Effector memory CD4-positive, alpha-beta T cell (primary cell): ENCODE measurements at places on chromosomes 6 and 20.

- DNase-seq = no peak
These were observed 275.1 kb upstream of the CDH4 start for GRCh38 chr20:60976913-60977312.

- DNase-seq = no peak
These were observed 65.5 kb downstream of the GMDS start for GRCh38 chr6:2179950-2180349.

GRCh38 chr6:40671001-40671693 lies 84.0 kb upstream of the LRFN2 start:
- DNase-seq = no peak

GRCh38 chr20:1618479-1618878 lies 1.3 kb downstream of the SIRPB1 start:
- no peak for DNase-seq

GRCh38 chr20:36310215-36310981 lies 4.3 kb downstream of the DLGAP4 start:
- DNase-seq = no peak

GRCh38 chr20:44552950-44553908 lies 29.1 kb upstream of the PKIG start:
- DNase-seq = no peak

DNA sequence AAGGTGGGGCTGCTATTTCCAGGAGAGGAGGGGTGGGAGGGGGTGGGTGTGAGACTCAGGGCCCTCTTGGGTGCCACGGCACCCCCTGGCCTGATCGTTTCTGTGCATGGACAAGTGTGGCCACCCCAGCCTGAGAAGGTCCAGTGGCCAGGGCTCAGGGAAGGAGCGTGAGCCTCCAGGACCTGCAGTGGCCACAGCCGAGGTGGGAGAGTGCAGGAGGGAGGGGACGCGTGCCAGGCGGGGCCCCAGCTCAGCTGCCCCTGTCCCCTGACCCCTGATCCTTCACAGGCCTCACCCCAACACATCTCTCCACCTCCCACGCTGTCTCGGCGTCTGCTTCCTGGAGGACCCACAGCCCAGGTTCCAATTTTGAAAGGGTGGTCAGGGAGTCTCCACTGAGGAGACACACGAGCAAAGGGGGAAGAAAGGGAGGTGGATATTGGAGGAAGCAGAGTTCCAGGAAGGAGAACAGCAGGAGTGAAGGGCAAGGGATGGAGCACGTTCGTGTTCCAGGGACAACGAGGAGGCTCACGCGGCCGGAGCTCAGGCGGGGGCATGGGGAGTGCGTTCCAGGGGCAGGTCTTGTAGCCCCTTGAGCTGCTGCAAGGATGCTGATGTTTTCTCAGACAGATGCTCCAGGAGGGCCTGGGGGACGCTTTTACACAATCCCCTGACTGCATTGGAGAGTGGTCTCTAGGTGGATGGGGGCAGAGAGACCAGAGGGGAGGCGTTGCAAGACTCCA lies 4.2 kb upstream of the HRH3 start:
- DNase-seq = no peak

DNA sequence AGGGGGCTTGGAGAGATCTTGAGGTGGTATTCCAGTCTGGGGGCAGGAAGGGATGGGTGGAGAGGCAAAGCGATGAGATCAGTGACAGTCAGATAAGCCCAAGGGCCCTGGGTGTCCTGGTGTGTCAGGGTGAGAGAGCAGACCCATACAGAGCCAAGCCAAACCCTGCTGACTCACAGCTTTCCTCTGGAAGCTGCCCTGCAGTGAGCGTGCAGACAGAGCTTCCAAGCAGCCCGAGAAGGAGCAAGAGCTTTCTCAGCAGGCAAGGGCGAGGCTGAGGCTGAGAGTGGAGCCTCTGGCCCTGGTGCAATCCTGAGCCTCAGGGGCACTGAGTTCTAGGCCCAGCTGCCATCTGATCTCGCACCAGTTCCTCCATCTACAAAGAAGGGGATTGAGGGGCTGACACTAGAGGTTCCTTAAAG lies 91.1 kb upstream of the HIVEP1 start:
- no peak for DNase-seq

DNA sequence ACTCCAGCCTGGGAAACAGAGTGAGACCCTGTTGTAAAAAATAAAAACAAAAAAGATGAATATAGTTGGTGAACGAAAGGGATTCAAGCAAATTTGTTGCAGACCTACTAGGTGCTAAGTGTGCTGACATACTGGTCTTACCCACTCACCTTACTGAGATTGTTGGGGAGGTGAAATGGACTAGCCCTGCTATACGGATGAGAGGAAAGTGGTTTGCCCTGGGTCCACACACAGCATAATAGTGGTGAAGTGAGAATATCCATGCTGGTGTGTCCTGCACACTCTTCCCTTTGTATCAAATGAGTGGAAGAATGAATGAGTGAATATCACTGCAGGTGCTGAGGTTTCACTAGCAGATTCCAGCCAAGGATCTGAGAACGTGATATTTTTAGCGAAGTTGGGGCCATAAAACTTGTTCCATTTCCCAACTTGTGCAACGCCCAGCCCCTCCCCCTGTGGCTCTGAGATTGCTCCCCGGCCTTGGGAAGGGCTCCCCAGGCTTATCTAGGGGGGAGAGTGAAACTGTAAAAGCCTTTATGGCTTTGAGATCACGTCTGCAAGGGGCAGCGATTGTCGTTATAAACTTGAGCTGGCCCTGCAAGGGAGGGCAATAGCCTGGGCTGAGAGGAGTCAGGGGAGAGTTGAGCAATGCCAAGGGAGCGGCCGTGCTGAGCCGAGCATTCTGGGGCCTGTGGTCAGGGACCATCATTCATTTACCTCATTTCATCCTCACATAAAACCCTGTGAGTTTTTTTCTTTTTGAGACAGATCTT lies 33.2 kb upstream of the TTPAL start:
- DNase-seq = no peak

DNA sequence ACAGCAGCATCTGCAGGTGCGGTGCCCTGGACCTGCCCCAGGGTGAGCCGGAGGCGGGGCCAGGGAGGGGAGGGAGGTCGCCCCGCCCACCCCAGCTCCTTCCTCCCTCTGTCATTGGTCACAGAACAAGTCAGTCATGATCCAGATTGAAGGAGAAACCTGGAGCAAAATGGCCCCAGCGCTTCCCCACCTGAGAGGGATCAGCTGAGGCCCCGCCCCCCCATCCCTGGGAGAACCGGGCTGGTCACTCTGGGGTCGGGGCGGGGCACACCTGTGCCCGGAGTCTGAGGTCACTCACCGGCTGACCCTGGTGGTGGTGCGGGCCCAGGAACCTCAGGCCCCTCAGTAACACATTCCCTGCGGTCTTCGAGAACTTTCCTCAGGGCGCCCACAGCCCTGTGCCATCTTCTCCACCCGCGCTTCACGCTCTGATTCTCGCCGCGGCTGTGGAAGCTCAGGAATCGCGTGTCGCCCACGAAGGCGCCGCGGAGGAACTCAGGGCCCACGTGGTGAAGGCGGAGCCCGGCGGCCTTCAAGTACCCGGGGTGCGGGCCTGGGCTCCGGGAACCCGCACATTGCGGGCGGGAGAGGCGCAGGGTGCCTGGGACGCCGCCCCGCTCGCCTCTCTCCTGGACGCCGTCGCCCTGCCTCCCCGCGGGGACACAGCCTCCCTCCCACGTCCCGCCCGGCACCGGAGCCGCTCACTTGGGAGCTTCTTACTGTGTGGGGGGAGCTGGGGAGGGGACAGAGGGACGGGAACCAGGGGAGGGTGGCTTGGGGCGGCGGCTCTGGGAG lies 36.4 kb upstream of the HLA-C start:
- peak; percentile 63 for DNase-seq

- DNase-seq = no peak
These were observed 31.9 kb downstream of the WDR27 start for GRCh38 chr6:169669889-169670288.

GRCh38 chr6:2749969-2750600 lies 637 bp downstream of the MYLK4 start:
- DNase-seq = peak; percentile 15

GRCh38 chr20:21384308-21384892 lies 12.9 kb downstream of the NKX2-4 start:
- DNase-seq = no peak

- DNase-seq = no peak
These were observed 131.0 kb upstream of the PHACTR1 start for GRCh38 chr6:12585497-12585958.

DNA sequence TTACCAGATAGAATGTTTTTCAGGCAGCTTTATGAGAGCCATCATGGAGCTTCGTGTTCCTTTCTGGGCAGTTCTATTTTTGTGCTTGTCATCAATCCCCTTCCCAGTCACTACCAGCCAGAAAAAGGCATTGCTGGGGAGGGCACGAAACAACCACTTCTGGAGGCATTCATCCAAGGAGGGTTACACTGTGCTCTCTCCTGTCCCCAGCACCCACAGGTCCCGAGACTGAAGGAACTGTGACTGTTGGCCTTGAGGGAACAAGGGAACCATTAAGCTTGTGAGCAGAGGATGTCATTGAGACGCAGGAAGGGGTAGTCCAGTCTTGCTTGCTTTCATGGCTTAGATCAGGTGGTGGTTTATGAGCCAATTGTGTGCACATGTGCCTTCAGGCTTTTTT lies 20.1 kb upstream of the ENPP5 start:
- DNase-seq = no peak

GRCh38 chr6:69379518-69379917 lies 417.3 kb downstream of the LMBRD1 start:
- no peak for DNase-seq

- no peak for DNase-seq
These were observed 57.4 kb downstream of the GJA10 start for GRCh38 chr6:89951574-89952104.

DNA sequence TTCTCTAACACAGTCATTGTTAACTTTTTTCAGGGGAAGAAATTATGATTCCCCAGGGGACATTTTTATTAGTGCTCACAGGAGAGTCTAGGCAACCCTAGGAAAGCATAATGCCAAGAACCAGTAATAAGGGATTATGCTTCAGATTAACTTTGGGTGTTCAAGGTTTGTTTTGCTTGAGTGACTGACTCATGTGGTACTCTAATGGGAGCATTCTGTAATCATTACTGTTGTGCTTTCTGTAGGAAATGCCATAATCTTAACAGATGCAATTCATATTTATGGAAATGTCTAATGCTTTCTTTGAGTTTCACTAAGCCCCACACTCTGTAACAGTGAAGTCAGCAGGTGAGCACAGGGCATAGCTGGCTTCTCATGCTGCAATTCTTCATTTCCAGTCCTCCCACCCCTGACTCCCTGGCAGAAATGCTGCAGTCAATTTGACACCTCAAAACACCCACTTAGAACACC lies 263.4 kb upstream of the MAN1A1 start:
- no peak for DNase-seq

- DNase-seq = no peak
These were observed 50.1 kb downstream of the MARCKS start for GRCh38 chr6:113907102-113907815.

- DNase-seq = no peak
These were observed 369.0 kb downstream of the ARHGAP18 start for GRCh38 chr6:129340983-129341382.

- DNase-seq = peak; percentile 54
These were observed 92.6 kb upstream of the CLDN20 start for GRCh38 chr6:155171109-155171746.

DNA sequence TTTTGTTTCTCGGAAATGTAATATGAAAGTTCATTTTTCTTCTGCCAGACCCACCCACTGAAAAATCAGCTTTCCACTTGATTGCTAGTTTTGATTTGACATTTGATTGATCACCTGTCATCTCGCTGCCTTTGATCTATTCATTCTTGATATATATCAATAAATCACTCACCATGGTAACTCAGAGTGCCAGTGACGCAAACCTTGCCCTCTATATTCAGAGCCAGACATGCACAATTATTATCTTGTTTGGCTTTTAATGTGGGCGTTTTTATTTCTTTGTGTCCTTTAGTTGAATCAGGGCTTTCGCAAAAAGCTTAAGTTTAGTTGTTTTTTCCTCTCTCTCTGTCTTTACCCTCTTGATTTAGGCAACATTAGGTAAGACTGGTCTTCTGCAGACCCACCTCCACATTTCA lies 2.0 kb downstream of the TSHZ2 start:
- DNase-seq = peak; percentile 27

GRCh38 chr6:69802995-69803394 lies 6.2 kb upstream of the LMBRD1 start:
- no peak for DNase-seq

DNA sequence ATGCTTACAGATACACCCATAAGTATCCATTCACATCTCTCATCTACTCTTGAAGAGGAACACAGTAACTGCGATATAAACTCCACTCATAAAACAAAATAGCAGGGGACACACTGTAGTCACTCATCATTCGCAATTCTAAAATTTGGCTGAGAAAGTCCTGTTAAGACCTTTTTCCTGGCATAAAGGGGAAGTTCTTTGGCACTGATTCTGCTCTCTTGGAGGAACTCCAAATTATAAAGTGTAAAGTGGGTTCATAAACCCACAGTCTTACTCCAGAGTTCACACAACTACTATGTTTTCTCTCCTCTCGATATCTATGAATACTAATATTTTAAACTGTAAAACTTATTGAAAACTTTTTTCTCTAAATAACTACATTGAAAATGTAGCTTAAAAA lies 80.6 kb downstream of the ADGB start:
- DNase-seq = no peak

- no peak for DNase-seq
These were observed 47.7 kb downstream of the COL12A1 start for GRCh38 chr6:75158176-75158575.

DNA sequence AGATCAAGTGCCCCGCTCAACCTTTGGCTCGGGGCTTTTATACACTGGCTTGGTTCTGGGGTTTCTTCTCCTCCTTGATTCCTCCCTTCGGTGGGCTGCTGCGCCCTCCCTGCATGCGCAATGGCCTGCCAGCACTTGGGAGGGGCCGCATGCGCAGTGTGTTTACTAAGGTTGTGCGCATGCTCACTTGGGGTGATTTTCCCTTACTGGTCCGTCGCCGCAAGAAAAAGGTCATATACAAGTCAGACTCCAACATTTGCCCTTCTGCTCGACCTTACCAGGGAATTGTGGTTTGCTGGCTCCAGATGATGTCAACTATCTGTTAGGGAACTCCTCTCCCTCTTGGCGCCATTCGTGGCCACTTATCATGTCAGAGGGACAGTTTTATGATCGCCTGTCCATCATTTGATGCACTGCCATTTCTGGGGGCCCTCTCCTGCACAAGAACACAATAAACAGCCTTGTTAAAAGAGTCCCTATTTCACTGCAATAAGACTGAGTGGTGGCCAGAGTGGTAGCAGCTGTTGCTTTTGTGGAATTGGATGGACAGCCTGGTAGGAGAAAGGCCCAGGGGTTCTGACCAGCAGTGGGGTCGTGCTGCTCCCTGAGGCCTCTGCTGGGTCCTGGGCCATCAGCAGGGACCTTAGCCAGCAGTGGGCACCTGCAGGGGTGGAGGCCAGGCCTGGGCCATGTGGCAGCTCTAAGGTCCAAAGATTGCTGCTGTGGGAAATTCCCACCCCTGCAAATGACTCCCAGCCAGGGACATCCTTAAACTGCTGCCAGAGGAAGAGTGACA lies 2.8 kb upstream of the LBP start:
- DNase-seq = no peak

DNA sequence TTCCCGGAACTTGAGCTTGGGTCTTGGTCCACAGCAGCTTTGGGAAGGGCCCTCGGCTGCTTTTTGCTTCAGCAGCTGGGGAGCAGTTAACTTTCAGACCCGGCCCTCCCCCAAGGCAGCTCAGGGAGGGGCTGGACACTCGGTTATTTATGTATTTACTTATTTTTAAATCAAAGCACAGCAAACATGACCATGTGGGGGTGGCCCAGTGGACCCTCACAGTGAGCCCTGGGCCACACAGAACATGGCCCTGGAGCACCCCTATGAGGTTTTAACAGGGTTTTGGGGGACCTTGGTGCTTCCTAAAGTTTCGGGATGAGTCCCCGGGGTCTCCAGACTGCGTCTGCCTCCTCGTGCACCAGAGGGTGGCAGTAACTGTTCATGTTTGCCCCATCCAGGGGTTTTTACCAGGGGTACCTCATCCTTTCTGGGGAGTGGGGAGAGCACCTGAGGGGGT lies 26.6 kb upstream of the NPBWR2 start:
- DNase-seq = no peak
